ENCODE measurements at places on chromosomes 4 and X.

- no peak for DNase-seq
Observed at GRCh38 chrX:84724576-84724975, 222.3 kb upstream of the HDX start.

GRCh38 chrX:27555514-27555913 is 34.6 kb upstream of the DCAF8L2 start:
- DNase-seq = no peak

DNA sequence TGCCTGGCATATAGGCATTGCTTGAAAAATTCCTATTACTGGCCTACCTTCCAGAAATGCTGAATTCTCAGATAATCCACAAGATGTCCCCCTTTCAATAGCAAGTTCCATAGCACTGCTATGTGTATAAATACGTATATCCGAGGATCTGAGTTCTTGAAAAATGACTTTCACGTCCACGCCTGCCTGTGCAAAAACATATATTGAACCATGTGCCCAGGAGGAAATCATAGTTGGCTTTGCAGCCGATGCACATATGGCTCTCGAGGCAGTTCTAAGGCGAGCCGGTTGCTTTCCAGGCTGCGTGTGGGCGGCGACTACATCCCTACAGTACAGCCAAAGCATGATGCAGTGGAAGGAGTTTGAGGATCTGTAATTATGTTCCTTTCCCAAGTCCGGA is 55.4 kb upstream of the ESX1 start:
- DNase-seq = no peak

- no peak for DNase-seq
Observed at GRCh38 chr4:83561381-83561780, 25.5 kb downstream of the GPAT3 start.

GRCh38 chr4:122577808-122578781 is 42.8 kb downstream of the IL21 start:
- DNase-seq = no peak

- no peak for DNase-seq
Observed at GRCh38 chrX:134388161-134389109, 71.5 kb upstream of the HPRT1 start.

GRCh38 chr4:118004088-118004487 is 30.2 kb upstream of the NDST3 start:
- DNase-seq = no peak

DNA sequence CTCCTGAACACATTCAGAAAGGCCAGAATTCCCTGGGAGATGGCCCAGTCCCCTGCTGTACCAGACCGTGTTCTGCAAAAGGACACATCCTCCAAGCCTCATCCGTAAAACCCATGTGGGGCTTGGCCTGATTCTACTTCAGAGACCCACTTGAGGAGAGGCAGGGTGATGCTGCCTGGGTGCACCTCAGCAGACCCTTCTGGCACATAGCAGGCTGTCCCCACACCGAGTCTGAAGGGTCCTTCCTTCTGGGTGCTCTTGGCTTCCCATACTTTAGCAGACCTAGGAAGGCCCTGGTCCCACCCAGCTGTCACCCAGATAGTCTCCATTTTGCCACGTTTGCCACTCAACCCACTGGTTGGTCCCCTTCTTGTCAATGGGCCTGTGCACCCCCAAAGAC is 270.1 kb upstream of the AGTR2 start:
- DNase-seq = no peak

DNA sequence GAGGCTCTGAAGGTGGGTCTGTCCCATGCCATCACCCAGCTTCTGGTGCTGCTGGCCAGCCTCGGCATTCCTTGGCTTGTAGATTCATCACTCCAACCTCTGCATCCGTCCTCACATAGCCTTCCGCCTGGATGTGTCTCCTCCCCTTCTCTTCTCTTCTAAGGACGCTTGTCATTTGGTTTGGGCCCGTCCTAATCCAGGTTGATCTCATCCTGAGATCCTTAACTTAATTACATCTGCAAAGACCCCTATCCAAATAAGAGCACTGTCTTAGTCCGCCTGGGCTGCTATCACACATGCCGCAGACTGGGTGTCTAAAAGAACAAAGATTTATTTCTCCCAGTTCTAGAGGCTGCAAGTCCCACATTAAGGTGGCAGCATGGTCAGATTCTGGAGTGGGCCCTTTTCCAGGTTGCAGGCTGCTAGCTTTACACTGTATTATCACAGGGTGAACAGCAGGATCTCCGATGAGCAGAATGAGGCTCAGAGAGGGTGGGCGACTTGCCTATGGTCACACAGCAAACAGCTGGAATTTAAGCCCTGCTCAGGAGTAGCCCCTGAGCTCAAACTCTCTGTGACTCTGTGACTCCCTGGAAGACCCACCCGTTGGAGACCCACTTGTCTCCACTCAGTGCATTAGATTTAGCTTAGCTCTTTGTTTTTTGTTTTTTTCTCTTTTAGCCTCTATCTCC is 113.1 kb downstream of the STK32B start:
- DNase-seq = no peak

All from stimulated activated CD4-positive, alpha-beta T cell treated with anti-CD3 and anti-CD28 coated beads, Interleukin-12 subunit alpha, Interleukin-12 subunit beta, amount 100 ng/mL, for 24 hours (primary cell).